AG10803 (cell line): ENCODE measurements at places on chromosomes 3 and 15.
A peak's percentile ranks its signal among the peaks of the same experiment; 100 is the strongest.

GRCh38 chr3:158728851-158729250, 3.4 kb downstream of the RARRES1 start:
- no peak for DNase-seq

GRCh38 chr15:85710340-85710842, 84.3 kb downstream of the KLHL25 start:
- DNase-seq: no peak

DNA sequence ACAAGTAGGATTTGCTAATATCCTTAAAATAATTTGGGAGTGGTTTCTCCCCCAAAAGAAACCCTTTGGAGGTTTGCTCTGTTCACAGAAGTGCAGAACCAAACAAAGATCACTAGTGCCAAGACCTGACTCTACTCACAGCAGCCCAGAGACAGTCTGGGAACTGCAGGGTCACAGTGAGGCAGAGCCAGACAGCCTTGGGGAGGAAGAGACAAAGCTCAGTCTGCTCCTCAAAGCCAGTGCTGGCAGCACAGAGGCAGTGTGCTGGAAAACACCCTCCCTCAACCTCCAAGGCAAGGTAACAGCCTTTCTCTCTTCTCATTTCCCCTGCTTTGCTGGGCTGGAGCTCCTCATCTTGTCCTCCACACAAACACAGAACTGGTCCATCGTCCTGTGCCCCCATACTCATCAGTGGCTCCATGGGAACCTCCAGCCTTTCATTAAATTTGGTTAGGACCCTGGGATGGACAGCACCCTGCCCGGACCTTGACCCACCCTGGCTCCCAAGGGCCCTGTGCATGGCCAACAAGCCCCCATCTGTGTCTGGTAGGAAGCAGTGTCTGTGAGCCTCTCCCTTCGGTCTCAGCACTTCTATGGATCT, 12.6 kb downstream of the RAB6B start:
- DNase-seq: no peak

GRCh38 chr3:196207159-196207832, 3.9 kb downstream of the ZDHHC19 start:
- DNase-seq: no peak

DNA sequence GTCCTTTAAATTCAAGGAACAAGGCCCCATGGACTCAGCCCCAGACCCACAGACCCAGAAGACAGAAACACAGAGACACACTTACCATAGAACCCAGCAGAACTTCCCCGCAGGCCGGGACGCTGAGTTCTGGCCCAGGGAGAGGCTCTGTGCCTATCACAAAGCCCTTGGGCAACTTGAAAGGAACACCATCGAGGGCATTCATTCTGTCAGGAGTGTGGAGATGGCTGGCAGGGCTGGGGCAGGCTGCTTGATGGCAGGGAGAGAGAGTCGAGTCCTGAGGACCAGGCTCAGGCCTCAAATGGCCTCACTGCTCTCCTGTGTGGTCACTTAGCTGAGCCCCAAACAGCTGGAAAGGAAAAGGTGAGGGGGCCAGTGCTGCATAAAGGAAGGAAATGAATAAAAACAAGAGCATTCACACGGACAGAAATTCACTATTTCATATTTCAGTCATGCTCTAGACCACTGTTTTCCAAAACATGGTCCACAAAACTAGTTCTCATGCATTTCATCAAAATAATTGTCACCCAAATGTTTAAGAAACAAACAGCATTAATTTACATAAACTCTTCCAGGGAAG, 8.9 kb downstream of the UBAP1L start:
- DNase-seq: no peak

DNA sequence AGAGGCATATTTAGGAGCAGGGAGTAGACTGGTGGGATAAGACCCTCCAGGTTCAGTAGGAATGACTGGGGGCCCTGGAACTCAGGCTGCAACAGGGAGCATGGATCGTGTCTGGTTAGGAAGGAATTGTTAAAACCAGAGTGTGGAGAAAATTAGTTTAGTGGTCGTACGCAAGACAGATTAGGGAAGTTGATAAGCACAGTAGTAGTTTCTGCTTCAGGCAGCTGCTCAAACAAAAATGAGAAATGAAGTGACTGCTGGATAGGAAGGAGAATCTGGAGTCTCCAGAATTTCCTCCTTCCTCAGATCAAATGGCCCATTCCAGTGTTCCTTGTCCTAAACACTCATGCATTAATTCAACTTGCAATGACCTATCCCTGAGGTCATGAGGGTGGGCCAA, 11.2 kb downstream of the MYD88 start:
- no peak for DNase-seq

DNA sequence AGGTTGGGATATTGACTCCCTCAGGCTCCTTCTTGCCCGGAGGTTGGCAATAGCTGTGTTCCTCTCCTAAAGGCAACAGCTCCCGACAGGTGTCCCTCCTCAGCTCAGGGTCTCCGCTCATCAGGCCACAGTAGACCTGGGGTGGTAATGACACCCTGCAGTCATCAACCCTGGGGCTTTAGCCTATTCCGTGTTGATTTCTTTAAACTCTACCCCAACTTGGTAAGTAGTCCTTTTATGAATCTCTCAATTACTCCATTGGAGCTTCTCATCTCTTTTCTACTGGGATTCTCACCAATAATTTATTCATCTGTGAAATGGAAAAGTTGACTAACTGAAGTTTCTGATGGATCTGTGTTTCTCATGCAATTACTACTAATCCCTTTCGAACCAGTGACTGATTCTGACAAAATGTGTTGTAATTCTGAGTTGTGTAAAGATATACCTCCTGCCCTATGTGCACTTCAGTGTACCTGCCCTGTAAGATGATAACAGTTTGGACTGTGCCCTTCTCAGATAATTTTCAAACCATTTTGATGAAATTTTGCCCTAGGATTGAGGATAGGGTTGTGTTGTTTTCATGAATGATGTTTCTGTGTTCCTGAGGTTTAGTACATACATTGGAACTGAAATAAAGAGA, 89.7 kb downstream of the RPL39L start:
- DNase-seq: no peak

- DNase-seq: no peak
Measured at GRCh38 chr3:36060950-36061349, 319.4 kb upstream of the STAC start.

DNA sequence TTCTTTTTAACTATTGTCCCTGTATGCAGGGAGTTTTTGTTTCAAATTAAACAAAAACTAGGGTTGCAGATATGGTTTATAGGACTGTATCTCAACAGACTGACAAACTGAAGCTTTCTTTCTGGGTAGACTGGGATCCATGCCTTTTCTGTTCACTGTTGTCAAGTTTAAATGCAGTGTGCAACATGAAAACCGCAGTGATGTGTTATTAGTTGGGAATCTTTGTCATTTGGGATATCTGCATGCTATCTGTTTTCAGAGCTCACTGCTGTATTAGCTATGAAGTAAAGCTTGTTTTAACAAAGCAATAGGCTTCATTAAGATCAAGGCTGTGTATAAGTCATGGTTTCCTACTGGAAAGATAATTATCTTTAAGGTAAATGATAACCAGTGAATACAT, 21.4 kb upstream of the MCF2L2 start:
- DNase-seq: no peak

- no peak for DNase-seq
Measured at GRCh38 chr15:75195122-75195765, 6.4 kb upstream of the C15orf39 start.

DNA sequence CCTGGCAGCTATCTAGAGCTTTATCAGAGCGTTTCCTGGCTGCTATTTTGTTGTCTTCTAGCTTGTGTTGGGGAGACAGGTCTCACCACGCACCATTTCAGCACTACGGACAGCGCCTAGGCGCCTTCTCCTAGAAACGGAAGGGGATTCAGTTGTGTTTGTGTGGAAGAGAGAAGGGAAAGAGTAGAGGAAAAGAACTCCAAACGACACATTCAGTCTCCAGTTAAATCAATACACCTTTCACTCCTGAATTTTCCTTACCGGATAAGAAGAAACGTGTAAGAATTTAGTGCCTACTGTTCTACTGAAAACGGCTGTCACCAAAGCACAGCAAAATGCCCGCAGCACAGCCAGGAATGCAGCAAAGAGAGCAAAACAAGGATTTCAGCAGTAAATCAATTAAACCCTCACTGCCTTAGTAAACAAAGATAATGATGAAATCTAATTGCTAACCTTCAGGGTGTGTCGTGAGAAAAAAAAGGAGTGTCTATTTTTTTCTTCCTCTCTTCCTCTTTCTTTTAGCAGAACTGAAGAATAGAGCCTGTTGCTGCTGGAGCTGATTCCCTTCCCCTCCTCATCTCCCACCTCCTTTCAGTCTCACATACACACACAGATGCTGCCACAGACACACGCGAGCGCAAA, 412 bp upstream of the CTXN2 start:
- peak; percentile 50 for DNase-seq

GRCh38 chr3:77281721-77282120, 241.8 kb downstream of the ROBO2 start:
- DNase-seq: no peak

DNA sequence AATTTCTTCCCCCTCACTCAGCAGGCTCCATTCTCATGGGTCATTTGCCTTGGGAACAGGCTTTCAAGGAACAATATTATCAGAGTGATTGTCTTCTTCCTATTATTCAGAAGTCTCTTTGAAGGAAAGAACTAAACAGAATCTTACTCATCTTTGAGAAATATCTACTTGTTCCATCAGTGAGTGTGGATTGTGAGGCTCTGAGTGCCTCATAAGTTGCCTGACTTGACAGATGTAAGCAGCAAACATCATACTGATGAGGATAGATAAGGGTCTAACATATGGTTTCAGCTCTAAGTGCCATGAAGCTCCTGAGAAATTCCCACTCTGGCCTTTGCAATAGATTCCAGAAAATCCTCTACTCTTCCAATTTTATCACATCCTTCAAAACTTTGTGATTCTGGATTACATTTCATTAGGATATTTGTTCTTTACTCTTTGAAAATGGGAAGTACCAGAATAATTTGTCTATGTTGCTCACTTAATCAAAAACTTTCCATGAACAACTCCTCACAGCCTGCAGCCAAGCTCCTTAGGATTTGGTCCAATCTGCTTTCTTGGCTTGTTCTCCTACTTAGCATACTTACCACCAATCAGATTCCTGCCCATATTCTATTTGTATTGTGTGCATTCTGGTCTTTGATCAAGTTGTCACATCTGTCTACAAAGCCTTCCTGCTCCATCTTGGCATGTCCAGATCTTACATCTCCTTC, 120.1 kb downstream of the RPL22L1 start:
- DNase-seq: peak; percentile 61

- no peak for DNase-seq
Measured at GRCh38 chr3:100662113-100662823, 47.0 kb upstream of the TFG start.

GRCh38 chr3:51391566-51392354, 675 bp downstream of the RBM15B start:
- peak; percentile 45 for DNase-seq

DNA sequence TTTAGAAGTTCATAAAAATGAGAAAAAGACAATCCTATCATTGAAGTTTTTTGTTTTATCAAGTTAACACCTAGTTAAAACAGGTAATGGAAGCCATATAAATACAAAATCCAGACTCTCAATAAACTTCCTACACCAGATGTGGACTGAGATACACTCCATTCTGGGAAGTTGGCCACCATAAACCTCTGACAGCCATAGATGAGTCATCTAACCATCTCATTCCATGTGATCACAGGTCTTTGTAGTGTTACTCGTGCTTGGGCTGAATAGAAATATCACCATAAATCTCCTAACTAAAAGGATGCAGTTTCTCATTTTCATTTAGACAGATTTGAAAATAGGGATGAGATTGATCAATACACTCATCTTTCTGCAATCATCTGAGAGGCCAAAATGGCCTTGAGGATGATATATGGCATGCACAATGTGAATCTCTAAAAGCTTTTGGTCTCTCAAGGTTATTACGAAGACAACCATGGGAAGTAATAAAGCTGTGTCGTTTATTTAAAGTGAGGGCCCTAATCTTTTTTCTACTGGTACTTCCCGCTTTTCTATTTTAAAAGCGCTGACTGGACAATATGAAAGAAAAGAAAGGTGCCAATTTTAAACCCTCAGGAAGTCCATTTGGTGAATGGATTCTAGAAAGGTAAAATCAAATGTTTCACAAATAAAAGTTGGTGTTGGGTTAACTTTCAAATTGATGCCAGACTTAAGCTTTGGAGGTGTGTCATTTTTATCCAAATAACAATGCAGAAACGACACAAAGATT, 155.5 kb downstream of the POLR2M start:
- DNase-seq: peak; percentile 80

DNA sequence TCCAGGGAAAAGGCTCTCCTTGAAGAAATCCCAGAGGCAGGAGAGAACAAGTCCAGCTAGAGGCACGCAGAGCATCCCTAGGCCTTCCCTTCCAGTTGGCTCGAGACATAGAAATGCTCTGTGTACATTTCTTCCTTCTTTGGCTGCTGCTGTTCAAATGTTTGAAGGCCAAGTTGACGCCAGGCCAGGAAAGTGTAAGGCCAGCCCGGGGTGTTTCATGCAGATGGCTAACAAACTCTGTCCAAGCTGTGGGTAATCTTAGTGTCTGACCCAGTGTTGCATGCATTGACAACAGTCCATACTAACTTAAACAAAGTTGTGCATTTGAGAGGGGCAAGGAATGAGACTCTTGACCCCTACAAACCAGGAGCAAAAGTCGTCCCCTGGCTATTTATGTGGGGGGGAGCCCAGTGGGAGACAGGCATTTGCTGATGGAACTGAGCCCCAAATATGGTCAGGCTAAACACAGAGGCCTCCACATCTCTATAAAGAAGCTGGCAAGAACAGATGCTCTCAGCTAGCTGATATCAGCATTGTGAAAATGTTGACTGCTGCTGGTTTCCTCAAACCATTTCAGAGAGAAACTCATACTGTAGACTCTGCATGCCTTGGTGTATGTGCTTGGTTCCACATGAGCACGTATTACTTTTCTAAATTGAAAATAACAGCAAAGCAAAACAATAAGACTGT, 139.5 kb downstream of the ADAMTS9 start:
- peak; percentile 73 for DNase-seq

DNA sequence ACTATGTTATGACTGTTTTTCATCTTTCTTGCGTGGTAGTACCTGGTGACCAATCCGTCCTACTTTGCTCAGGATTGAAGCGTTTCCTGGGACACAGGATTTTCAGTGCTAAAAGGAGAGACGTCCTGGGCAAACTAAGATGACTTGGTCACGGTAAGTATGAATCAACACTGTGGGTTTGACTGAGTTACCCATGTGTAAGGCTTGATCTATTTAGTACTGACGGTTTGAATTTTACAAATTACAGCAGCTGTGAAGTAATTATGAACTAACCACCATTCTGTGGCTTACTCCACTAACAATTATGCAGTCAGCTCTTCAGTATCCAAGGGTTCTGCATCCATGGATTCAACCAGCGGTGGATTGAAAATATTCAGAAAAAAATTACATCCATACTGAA, 172.9 kb upstream of the FEZF2 start:
- no peak for DNase-seq

- DNase-seq: no peak
Measured at GRCh38 chr3:50357481-50357880, 1.8 kb downstream of the TMEM115 start.
